ENCODE measurements at places on chromosomes 12 and 14.

DNA sequence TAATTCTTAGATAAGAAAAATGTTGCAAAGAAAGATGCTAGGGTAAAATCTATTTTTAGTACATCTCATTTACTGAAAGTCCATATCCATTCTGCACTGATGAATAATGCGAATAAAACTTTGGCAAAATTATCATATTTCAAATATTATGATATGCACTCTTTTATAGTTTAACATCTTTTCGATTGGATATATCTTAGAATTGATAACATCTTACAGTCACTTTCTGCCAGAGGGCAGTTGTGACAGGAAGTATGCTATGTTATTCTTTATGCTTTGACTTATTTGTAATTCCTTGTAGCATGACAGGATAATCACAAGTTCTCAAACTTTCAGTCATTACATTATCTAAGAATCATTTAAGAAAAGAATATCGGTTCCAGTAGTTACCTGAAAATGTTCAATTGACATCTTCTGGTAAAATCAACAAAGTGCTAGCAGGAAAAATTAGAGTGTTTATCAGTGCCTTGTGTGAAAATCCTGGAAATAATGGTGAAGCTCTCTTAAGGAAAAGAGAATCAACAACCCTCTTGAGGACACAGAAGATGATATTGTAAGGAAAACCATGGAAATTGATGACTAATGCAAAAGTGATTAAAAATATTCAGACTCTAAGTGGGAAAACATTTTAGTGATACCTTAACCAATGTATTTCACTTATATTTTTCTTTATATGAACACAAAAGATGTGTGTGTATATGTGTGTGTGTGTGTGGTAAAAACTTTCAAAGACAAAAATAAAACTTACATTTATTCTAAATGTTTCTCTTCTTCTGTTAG, 95.5 kb downstream of the SLC6A15 start:
- H3K36me3 ChIP-seq, result no peaks in the 10 kb centered on the region
- no peaks in the 10 kb centered on the region for H3K4me1 ChIP-seq
- no peaks in the 10 kb centered on the region for H3K27me3 ChIP-seq
- no peak overlapping the region for H3K27ac ChIP-seq
- H3K4me3 ChIP-seq, result no peak overlapping the region
- DNase-seq, result no peak

GRCh38 chr12:95877622-95878021, 18.9 kb downstream of the SNRPF start:
- H3K4me3 ChIP-seq, result no peak overlapping the region
- H3K36me3 ChIP-seq, result peaks cover 8% of the 10 kb centered on the region
- H3K27ac ChIP-seq, result no peak overlapping the region
- peaks cover 8% of the 10 kb centered on the region for H3K4me1 ChIP-seq
- no peak for DNase-seq
- no peaks in the 10 kb centered on the region for H3K27me3 ChIP-seq

DNA sequence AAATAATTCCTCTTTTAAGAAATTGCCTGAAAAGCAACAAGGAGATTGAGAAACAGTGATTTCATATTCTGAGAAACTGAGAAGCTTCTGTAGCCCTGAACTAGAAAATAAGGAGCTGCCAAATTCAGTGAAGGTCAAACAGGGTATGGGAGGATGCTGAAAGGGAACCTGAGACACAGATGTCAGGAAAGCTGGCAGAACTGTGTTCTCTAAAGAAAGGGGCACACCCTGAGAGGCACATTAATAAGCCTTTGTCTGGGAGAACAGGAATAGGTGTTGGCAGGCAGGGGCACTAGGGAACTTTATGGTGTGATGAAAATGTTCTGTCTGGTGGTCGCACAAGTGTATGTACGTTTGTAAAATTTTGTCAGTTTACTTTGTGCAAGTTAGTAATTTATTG, 29.6 kb downstream of the VRK1 start:
- no peak for DNase-seq
- H3K27ac ChIP-seq, result no peak overlapping the region
- H3K27me3 ChIP-seq, result no peaks in the 10 kb centered on the region
- H3K4me1 ChIP-seq, result peaks cover 26% of the 10 kb centered on the region
- peaks cover 32% of the 10 kb centered on the region for H3K36me3 ChIP-seq
- no peak overlapping the region for H3K4me3 ChIP-seq

DNA sequence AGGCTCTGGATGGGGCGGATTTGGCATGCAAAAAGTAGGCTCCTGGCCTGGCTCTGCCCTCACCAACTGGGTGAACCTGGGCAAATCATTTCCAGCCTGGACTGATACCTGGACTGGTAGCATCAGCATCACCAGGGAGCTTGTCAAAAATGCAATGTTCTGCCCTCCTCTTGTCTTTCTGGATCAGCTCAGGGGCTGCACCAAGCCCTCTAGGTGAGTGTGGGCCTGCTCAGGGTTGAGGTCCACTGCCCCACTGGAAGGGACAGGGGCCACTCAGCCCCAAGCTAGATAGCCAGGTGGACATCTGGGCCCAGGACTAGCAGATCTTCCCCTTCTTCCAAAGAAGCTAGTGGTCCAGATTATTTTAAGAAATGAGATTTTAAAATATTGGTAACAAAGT, 99.6 kb downstream of the RBM19 start:
- no peak overlapping the region for H3K27ac ChIP-seq
- H3K4me3 ChIP-seq, result no peak overlapping the region
- no peaks in the 10 kb centered on the region for H3K36me3 ChIP-seq
- H3K27me3 ChIP-seq, result no peaks in the 10 kb centered on the region
- DNase-seq, result no peak

- DNase-seq, result peak; percentile 6
- H3K36me3 ChIP-seq, result no peaks in the 10 kb centered on the region
- no peak overlapping the region for H3K27ac ChIP-seq
- H3K4me1 ChIP-seq, result no peaks in the 10 kb centered on the region
Observed at GRCh38 chr14:92352158-92352985, 29.4 kb downstream of the SLC24A4 start.

DNA sequence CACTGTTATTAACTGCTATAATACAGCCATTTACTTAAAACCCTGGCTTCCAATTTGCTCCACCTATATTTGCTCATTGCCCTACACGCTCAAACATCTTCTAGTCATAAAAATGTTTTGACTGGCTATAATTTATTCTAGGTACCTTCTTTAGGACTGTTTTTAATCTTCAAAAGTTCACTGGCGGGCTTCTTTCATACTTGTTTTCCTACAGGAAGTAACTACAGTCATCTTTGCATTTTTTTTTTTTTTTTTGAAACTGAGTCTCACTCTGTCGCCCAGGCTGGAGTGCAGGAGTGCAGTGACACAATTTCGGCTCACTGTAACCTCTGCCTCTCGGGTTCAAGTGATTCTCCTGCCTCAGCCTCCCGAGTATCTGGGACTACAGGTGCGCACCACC, 32.5 kb downstream of the MPHOSPH9 start:
- no peaks in the 10 kb centered on the region for H3K27me3 ChIP-seq
- H3K36me3 ChIP-seq, result peaks cover 41% of the 10 kb centered on the region
- H3K27ac ChIP-seq, result peak overlapping the region; percentile 68
- DNase-seq, result no peak
- H3K4me1 ChIP-seq, result peaks cover 21% of the 10 kb centered on the region

DNA sequence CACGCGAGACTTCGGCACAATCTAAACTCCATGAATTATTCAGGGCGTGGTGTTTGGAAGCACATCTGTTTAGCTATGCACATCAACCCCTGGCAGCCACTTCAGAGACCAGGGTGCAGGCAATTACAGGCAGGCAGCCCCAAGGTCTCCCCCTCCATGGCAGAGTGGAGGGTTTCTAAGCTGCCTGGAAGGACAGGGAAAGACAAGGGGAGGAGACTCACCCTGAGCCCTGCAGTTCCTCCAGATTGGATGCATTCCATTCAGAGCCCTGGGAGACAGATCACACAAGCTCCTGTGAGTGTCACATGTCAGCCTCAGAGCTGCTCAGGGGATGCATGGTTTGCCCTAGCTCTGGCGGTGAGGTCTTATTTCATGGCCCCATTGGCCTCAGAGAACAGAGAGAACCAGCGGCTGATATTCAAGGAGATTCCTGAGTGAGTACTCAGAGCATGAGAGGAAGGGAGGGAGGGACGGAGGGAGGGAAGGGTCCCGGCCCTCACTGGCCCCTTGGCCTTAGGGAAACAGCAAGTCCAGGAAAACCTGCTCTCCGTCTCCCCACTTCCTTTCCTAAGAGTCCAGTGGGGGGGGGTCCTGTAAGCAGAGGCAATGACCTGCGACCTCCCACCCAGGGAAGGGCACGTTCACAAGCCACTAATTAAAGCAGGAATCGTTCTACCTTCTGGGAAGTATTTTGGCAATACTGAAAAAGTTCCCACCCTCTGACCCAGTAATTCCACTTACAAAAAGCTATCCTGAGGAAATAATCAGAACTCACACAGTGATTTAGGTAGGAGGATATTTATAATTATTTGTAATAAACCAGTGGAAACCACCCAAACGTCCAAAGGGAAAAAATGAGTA, 55.1 kb downstream of the SSH1 start:
- peaks cover 23% of the 10 kb centered on the region for H3K36me3 ChIP-seq
- H3K4me1 ChIP-seq, result peaks cover 5% of the 10 kb centered on the region
- H3K27ac ChIP-seq, result no peak overlapping the region
- H3K4me3 ChIP-seq, result no peak overlapping the region

- H3K27me3 ChIP-seq, result no peaks in the 10 kb centered on the region
- peaks cover 10% of the 10 kb centered on the region for H3K36me3 ChIP-seq
- H3K4me1 ChIP-seq, result peaks cover 29% of the 10 kb centered on the region
- DNase-seq, result no peak
- H3K27ac ChIP-seq, result peak overlapping the region; percentile 97
Observed at GRCh38 chr12:56358836-56359532, 923 bp downstream of the STAT2 start.

- H3K4me3 ChIP-seq, result no peak overlapping the region
- no peak for DNase-seq
- H3K27me3 ChIP-seq, result no peaks in the 10 kb centered on the region
- H3K36me3 ChIP-seq, result peaks cover 48% of the 10 kb centered on the region
- H3K27ac ChIP-seq, result no peak overlapping the region
Observed at GRCh38 chr12:94258593-94258992, 110.2 kb downstream of the PLXNC1 start.

GRCh38 chr14:30681752-30682355, 59.7 kb downstream of the SCFD1 start:
- no peak for DNase-seq
- no peak overlapping the region for H3K4me3 ChIP-seq
- peaks cover 20% of the 10 kb centered on the region for H3K36me3 ChIP-seq
- no peaks in the 10 kb centered on the region for H3K27me3 ChIP-seq
- peaks cover 6% of the 10 kb centered on the region for H3K4me1 ChIP-seq
- H3K27ac ChIP-seq, result no peak overlapping the region

GRCh38 chr12:115440438-115440837, 756.5 kb upstream of the TBX3 start:
- H3K4me3 ChIP-seq, result no peak overlapping the region
- H3K27me3 ChIP-seq, result no peaks in the 10 kb centered on the region
- H3K4me1 ChIP-seq, result no peaks in the 10 kb centered on the region
- H3K36me3 ChIP-seq, result no peaks in the 10 kb centered on the region
- DNase-seq, result no peak

DNA sequence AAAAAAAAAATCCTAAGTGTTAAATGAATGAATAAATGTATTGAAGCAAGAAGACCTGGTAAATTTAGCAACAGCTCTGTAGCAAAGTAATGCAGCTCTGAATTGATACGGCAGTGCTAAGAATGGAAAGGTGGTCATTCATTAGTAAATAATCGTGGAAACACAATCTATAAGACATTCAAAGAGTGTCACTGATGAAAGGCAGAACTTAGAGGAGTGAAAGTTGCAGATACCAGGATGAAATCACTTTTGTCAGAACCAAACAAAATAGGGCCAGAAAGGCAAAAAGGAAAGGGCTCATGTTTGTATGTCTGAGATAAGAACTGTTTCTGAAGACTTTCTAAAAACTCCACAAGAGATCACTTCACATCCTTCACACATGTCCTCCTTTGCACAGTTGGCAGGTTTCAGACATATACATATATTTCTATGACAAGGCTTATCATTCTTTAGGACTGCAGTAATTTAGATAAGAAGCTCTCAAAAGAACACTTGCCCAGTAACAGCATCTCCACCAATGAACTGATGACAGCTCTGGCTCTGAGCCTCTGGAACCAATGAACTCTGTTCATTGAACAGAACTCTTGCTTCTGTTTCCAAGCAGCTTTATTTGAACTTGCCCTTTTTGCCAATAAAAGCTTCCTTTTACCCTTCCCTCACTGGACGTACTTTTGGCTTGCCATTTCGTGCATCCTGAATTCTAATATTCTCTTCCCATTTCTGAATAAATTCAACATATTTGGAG, 4.2 kb upstream of the LRR1 start:
- no peak for DNase-seq
- no peaks in the 10 kb centered on the region for H3K27me3 ChIP-seq
- H3K27ac ChIP-seq, result no peak overlapping the region

GRCh38 chr12:3834774-3835173, 38.4 kb downstream of the PARP11 start:
- peaks cover 17% of the 10 kb centered on the region for H3K36me3 ChIP-seq
- peaks cover 2% of the 10 kb centered on the region for H3K27me3 ChIP-seq
- no peak overlapping the region for H3K27ac ChIP-seq
- peaks cover 23% of the 10 kb centered on the region for H3K4me1 ChIP-seq

- no peak for DNase-seq
- no peaks in the 10 kb centered on the region for H3K27me3 ChIP-seq
- no peaks in the 10 kb centered on the region for H3K4me1 ChIP-seq
- no peaks in the 10 kb centered on the region for H3K36me3 ChIP-seq
- H3K4me3 ChIP-seq, result no peak overlapping the region
Observed at GRCh38 chr12:24020397-24021163, 71.1 kb upstream of the SOX5 start.

- H3K27ac ChIP-seq, result no peak overlapping the region
- H3K36me3 ChIP-seq, result no peaks in the 10 kb centered on the region
- no peak overlapping the region for H3K4me3 ChIP-seq
- H3K27me3 ChIP-seq, result peaks cover 9% of the 10 kb centered on the region
Observed at GRCh38 chr14:69811868-69812252, 14.8 kb upstream of the SLC10A1 start.

- no peak overlapping the region for H3K4me3 ChIP-seq
- peaks cover 13% of the 10 kb centered on the region for H3K4me1 ChIP-seq
- H3K27me3 ChIP-seq, result peaks cover 6% of the 10 kb centered on the region
- peak overlapping the region; percentile 9 for H3K27ac ChIP-seq
- DNase-seq, result no peak
Observed at GRCh38 chr14:94342334-94342934, 19.3 kb upstream of the SERPINA6 start.

DNA sequence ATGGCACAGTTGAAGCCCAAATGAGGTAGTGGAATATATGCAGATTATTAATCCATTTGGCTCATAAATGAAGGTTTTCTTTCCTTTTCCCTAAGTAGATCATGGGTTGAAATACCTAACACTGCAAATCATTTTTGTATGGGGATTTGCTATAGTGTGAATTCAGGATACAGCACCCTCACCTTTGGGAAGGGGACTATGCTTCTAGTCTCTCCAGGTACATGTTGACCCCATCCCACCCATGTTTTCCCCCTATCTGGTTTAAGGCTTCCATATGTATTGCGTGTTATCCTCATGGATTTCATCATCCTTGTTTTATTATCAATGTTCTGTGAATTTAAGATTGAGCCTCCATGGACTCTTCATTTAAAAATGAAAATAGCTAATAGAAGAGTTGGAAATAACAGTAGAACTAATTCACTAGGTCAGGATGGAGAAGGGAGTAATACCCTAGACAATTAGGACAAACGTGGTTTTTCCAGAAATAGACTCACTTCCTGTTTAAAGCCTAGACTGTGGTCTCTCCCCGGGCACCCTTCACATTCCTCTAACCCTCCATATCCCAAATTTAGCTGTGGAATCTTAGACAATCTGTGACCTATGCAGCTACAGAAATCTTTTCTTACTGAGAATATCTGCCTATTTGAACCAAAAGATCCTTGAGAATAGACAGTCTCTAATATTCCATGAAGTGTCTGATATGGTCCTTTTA, 56.5 kb downstream of the DAD1 start:
- peak overlapping the region; percentile 80 for H3K4me3 ChIP-seq
- H3K36me3 ChIP-seq, result peaks cover 87% of the 10 kb centered on the region
- no peaks in the 10 kb centered on the region for H3K27me3 ChIP-seq

All from activated T-helper 1 cell treated with anti-CD3 and anti-CD28 coated beads, Interleukin-12 subunit alpha, Interleukin-12 subunit beta, Interleukin-2, Interleukin-4 antibody, amounts not matched to agents 30 ng/mL and 10 ng/mL and 1 ng/mL, durations not matched to agents 14 hours and 24 hours and 36 hours (primary cell).